Retina (tissue), 1 donor: ENCODE measurements at places on chromosomes 6 and 20.

DNA sequence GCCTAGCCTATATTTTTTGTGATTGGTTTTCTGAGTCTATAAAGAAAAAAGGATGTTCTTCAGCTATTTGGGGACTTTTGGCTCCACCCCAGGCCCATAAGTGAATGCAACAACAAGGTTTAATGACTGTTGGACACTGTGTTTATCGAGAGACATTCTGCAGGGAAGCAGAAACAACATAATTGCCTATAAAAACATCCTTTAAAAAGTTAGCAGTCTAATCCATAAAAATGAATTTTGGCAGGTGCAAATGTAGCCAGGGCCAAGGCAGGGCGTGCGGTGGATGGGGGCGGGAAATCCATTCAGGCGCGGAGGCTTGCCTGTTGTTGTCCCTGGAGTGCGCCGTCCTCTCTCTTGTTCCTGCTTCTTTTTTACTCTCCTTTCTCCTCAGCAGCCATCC, 99.3 kb downstream of the PAX1 start:
- no peak for DNase-seq

- no peak for DNase-seq
Measured at GRCh38 chr20:7371518-7372163, 568.6 kb downstream of the HAO1 start.

- peak; percentile 24 for DNase-seq
Measured at GRCh38 chr20:21523281-21523868, 9.5 kb upstream of the NKX2-2 start.

- no peak for DNase-seq
Measured at GRCh38 chr6:29490055-29490454, 2.3 kb upstream of the MAS1L start.

- DNase-seq, result no peak
Measured at GRCh38 chr6:86016567-86016966, 373.9 kb upstream of the SYNCRIP start.

DNA sequence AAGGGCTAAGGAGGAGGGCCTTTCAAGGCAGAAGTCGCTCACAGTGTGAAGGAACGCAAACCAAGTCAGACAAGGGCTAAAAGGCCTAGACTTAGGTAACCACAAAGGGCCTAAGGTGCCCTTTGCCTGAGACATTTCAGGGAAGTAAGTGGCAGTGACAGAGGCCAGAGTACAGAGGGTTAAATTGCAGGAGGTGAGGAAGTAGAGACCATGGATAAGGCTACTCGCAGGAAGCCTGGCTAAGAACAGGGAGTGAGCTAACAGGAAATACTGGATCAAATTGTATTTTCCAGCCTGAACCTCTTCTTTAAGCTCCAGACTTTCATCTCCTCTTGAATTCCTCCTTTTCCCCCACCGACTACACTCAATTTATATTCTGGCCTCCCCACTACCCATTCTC, 16.6 kb downstream of the ZHX3 start:
- DNase-seq, result no peak

DNA sequence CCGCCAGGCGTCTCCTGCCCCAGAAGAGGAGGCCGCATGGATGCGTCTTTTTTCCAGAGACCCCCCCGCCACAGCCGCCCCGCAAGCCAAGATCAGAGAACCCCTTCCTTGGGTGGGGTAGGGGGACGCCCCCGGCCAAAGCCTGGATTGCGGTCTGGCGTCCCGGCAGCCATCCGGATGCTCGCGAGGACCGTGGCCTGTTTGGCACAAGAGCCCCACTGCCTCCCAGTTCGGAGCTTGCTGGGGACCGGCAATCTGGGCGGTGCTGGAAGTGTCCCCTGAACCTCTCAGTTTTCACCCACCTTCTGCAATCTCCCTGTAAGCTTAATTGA, 924 bp downstream of the FAM162B start:
- no peak for DNase-seq

- DNase-seq, result no peak
Measured at GRCh38 chr20:38197619-38198018, 32.5 kb upstream of the TGM2 start.

GRCh38 chr6:16781348-16782169, 20.3 kb upstream of the ATXN1 start:
- no peak for DNase-seq

GRCh38 chr20:57459278-57459677, 65.7 kb downstream of the CTCFL start:
- DNase-seq, result no peak

GRCh38 chr20:15220009-15220656, 882.7 kb upstream of the FLRT3 start:
- no peak for DNase-seq

DNA sequence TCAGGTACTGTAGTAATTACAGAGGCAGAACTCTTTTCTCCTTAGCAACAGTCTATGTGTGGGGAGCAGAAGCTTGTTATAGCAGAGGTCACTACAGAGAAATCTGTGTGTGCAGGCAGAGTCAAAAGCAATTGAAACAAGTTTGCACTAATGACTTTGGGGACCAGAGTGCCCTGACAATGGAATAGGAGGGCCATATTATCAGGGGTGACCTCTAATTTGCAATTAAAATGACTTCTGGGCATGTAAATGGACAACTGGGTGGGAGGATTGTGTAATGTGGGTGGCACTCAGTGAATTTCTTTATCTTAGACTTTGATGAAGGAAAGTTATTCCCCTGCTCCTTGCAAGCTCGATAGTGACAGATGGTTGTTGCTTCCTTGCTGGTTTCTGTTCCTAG, 127.2 kb downstream of the PLCB4 start:
- DNase-seq, result no peak

GRCh38 chr20:52991830-52992229, 19.7 kb downstream of the TSHZ2 start:
- no peak for DNase-seq

DNA sequence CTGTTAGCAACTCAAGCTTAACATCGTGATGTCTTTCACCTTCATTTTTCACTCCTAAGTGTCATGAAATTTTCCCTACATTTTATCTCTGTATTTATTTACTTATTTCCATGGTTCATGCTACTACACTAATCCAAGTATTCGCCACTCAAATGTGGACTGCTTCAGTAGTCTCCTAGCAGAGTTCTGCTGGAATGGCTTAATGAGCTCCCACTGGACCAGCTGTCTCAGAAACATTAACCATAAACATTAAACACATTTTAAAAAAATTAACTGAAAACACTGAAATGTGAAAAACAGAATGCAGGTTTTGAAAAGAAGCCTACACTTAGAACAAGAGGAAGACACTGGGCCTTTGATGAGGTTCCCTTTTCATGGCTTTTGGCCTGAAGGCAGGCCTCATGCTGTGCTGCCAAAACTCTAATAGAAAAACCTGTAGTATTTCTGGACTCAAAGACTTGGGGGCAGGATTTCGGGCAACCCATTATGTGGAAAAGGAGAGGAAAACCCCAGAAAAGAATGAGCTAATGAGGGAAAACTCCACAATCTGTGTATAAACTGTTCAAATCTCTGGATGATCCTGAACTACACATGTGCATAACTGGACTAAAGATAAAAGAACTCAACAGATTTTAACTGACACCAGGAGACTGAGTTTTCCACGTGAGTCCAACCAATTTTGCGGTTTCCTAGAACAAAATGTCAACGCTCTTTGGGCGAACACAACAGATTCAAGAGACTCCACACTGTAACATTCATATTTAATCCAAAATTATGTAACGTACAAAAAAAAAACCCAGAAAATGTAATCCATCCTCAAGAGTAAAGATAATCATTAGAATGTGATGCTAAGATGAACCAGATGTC, 33.0 kb downstream of the SAMD3 start:
- no peak for DNase-seq

DNA sequence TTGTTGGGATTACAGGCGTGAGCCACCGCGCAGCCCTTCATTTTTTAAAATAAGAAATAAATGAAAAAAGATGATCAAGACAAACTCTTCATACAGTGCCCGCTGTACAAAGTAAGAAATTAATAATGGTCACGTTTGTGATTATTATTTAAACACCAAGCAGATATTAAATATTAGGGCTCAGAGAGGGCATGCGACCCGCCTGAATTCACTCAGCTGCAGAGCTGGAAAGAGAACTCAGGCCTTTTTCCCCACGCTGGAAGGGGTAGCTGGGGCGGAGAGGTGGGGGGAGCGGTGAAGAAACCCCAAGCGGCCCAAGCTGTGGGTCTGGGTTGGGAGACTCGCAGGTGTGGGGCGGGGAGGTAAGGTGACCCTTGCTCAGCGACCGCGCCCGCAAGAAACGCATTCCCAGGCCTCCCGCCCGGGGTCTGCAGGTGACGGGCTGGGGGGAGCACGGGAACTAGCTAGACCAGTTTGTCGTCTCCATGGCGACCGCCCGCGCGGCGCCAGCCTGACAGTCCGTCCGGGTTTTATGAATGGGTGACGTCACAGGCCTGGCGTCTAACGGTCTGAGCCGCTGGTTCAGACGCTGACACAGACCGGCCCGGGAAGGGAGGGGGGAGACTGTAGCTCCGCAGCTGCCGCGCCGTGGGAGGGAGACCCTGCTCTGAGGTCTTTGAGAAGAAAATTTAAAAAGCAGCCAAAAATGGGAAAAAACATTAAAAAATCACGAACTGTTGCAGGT, 1.1 kb upstream of the ID1 start:
- DNase-seq, result peak; percentile 96

- peak; percentile 79 for DNase-seq
Measured at GRCh38 chr6:9398767-9399373, 963.5 kb upstream of the SLC35B3 start.

GRCh38 chr20:41425180-41425884, 58.7 kb upstream of the EMILIN3 start:
- DNase-seq, result no peak

DNA sequence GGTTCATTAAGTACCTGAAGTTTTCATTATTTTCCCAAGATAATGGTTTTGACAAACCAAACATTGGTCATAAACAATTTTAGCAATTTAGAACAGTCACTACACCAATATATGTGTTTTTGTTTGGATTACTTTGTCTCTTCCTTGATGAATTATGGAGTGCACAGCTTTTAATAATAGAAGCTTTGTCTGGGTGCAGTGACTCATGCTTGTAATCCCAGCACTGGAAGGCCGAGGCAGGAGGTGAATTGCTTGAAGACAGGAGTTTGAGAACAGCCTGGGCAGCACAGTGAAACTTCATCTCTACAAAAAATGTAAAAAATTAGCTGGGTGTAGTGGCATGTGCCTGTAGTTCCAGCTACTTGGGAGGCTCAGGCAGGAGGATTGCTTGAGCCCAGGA, 89.4 kb upstream of the ANKEF1 start:
- DNase-seq, result peak; percentile 19

DNA sequence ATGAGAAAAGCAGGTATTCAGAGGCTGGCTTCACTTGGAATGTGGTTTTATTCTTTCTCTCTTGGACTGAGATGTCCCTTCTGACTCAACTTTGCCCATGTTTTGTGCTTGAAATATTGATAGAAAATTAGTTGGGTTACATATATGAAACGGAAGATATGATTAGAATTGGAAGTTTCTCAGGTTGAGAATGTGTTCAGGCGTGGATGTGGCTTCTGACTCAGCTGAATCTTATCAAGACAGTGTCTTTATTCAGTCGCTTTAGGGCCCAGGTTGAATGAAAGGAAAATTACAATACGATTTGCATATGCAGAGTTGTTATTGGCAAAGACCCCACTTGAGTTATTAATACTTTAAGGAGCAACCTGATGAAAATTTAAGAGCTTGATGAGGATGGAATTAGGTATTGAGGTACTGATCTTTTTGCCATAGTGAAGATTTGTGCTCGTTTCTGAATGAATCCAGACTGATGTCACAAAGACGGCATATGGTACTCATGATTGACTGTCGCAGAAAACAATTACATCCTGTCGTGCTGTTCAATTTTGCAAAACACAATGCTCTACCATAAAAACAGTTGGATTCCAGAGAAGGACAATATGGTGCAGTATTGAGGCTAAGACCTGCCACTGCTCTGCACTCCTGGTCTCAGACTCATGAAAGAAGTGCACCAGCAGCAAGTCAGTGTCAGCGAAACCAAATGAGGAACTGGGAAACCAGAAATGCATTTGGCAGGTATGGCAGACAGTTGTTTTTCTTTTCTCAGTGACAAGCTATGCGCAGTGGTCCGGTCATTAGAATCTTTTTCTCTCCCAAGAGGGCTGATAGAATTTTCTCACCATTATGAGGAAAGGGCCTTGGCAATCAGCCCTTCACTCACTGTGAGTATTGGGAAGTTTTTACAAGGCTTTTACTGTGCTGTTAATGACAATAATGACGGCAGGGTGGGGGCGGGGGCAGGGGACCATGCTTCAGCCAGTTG, 158.3 kb downstream of the DOK5 start:
- no peak for DNase-seq

GRCh38 chr20:37534401-37535157, 6.9 kb upstream of the BLCAP start:
- peak; percentile 90 for DNase-seq

GRCh38 chr20:19512886-19513677, 245.0 kb upstream of the RIN2 start:
- peak; percentile 26 for DNase-seq

GRCh38 chr20:24647713-24648112, 178.3 kb downstream of the SYNDIG1 start:
- DNase-seq, result no peak

- no peak for DNase-seq
Measured at GRCh38 chr6:153069897-153070296, 61.2 kb downstream of the RGS17 start.
